ENCODE measurements at places on chromosomes 3 and 15.
A peak's percentile ranks its signal among the peaks of the same experiment; 100 is the strongest.

- no peak for DNase-seq
Observed at GRCh38 chr3:66405701-66406091, 95.1 kb downstream of the LRIG1 start.

GRCh38 chr15:51117270-51117669 is 22.6 kb upstream of the TNFAIP8L3 start:
- DNase-seq = no peak

DNA sequence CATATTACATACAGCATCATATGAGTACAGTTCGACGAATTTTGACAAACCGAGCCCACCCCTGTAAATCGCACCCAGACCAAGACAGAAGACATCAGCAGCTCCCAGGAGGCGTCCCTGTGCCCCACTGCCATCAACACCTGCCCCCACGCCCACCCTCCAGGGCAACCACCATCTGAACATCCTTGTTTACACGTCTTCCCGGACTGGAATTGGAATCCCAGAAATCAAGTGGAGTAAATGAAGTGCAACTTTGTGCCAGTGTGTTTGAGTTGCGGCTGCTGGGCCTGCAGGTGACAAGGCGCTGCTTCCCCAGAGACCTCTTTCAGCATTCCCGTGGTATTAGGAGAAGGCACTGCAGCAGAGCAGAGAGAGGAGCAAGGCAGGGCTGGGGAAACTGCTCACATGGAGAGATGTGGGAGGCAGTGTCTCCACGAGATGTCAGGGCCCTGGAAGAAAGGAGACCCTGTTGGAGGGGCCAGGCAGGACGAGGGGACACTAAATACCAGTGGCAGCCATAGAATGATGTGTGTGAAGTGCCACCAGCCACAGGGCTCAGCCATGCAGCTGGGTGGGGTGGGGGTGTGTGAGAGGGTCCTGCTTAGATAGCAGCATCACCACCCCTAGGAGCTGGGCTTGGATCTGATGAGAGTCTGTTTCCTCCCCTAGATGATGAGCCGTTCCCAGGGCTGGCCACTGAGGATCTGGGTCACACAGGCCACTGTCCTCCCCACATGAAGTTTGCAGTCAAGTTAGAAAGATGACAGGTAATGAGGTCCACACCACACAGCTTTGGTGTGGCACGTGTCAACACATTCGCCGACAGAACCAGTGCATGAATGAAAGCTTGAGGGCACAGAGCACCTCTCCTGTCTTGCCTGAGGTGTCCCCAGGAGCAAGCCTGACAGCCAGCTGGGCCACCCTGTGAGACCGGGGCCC is 33.4 kb upstream of the PCSK6 start:
- DNase-seq = no peak

GRCh38 chr15:88894348-88894818 is 961 bp downstream of the HAPLN3 start:
- peak; percentile 77 for DNase-seq

DNA sequence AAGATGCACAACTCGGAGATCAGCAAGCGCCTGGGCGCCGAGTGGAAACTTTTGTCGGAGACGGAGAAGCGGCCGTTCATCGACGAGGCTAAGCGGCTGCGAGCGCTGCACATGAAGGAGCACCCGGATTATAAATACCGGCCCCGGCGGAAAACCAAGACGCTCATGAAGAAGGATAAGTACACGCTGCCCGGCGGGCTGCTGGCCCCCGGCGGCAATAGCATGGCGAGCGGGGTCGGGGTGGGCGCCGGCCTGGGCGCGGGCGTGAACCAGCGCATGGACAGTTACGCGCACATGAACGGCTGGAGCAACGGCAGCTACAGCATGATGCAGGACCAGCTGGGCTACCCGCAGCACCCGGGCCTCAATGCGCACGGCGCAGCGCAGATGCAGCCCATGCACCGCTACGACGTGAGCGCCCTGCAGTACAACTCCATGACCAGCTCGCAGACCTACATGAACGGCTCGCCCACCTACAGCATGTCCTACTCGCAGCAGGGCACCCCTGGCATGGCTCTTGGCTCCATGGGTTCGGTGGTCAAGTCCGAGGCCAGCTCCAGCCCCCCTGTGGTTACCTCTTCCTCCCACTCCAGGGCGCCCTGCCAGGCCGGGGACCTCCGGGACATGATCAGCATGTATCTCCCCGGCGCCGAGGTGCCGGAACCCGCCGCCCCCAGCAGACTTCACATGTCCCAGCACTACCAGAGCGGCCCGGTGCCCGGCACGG is 991 bp downstream of the SOX2 start:
- DNase-seq = no peak

GRCh38 chr15:89129123-89129815 is 41.0 kb downstream of the ABHD2 start:
- DNase-seq = peak; percentile 42

DNA sequence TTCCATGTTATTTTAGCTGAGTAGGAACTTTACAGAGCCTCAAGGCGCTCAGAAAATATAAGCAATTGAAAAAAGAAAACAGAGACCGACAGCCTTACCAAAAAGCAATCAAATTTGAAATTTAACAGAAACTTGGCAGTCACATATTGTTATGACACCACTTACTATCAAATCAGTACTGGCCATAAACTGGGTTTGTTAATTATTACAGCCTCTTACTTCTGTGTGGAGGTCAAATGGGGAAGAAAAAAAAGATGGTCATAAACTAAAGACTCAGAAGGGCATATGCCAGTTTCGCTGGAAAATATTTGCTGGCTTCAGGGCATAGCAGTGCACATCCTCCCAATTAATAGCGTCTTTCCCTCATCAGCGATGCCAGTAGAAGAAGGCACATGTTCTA is 45.5 kb upstream of the SUCLG2 start:
- no peak for DNase-seq

DNA sequence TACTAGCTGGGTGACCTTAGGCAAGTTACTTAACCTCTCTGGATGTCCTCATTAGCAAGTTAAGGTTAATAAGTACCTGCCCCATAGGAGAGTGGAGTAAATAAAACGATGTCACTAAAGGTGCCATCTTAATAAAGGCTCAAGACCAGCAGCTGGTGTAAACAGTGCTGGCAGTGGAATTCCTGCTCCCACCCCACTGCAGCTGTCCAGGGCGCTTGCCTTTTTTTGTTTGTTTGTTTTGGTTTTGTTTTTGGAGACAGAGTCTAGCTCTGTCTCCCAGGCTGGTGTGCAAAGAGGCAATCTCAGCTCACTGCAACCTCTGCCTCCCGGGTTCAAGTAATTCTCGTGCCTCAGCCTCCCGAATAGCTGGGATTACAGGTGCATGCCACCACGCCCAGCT is 28.9 kb downstream of the IDH3A start:
- no peak for DNase-seq

DNA sequence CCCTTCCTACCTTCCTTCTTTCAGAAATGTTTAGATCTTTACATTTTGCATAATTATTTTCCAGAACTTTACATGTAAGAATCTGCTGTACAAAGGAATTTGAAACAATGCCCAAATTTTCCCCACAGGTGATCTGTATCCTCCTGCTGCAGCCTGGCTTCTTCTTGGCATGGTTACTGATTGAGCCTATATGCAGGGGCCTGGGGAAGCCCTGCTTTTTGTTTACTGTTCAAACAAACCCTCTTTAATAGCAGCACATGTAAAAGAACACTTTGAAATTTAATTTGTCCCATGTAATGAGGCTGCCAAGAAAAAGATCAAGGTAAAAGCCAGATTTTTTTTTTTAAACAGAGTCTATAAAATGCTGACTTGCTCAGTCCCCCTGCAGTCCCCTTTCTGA is 432.2 kb downstream of the TUSC7 start:
- no peak for DNase-seq

DNA sequence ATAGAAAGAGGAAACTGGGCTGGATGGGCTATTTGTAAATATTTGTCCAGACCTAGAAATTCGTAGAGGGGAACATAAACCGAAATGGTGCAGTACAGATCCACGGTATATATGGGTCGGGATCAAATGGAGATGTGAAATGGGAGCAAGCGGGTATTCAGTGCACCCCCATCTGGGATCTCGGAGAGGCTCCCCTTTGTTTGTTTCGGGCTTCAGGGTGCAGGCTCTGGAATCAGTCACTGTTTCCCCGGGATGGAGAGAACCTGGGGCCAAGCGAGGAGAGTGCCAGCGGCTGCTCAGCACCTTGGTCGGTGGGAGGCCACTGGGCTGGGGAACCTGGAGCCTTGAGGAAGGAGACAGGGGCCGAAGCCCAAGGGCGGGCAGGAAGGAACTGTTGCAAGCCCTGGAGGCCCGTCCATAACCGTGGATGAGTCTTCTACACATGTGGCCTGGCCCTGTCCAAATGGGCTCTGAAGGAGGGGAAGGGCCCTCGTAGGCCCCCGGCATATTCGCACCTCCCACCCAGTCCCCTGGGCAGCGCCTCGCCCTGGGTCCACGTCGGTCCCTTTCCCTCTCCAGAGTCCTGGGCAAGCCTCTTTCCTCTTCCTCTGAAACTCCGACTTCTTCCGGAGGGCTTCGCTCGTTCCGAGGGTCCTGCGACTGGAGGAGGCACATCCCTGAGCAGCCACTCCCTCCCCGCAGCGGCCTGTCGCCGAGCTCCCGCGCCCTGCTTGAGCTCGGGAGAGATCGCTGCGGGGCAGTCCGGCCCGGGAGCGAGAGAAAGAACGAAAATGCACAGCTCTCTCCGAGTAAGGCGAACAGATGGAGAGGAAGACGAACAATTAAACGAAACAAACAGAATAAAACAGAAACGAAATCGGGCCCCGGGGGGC is 3.0 kb downstream of the ISL2 start:
- DNase-seq = no peak

GRCh38 chr3:189270248-189270832 is 98.6 kb downstream of the TPRG1 start:
- peak; percentile 4 for DNase-seq

Data from stimulated activated CD8-positive, alpha-beta memory T cell treated with anti-CD3 and anti-CD28 coated beads, Interleukin-12 subunit alpha, Interleukin-12 subunit beta, amount 100 ng/mL, for 1 hour (primary cell).